Stimulated activated CD8-positive, alpha-beta memory T cell treated with anti-CD3 and anti-CD28 coated beads, Interleukin-7, amount 100 ng/mL, for 48 hours (primary cell): ENCODE measurements at places on chromosomes 2 and 18.

GRCh38 chr2:26376799-26377198 is 24.9 kb upstream of the DRC1 start:
- DNase-seq = no peak

DNA sequence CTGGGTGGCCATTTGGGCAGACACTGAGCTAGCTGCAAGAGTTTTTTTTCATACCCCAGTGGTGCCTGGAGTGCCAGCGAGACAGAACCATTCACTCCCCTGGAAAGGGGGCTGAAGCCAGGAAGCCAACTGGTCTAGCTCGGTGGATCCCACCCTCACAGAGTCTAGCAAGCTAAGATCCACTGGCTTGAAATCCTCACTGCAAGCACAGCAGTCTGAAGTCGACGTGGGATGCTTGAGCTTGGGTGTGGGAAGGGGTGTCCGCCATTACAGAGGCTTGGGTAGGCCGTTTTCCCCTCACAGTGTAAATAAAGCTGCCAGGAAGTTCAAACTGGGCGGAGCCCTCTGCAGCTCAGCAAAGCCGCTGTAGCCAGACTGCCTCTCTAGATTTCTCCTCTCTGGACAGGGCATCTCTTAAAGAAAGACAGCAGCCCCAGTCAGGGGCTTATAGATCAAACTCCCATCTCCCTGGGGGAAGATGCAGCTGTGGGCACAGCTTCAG is 69.6 kb upstream of the WDSUB1 start:
- DNase-seq = no peak

- no peak for DNase-seq
These were observed 4.7 kb upstream of the ECEL1 start for GRCh38 chr2:232492236-232492848.

DNA sequence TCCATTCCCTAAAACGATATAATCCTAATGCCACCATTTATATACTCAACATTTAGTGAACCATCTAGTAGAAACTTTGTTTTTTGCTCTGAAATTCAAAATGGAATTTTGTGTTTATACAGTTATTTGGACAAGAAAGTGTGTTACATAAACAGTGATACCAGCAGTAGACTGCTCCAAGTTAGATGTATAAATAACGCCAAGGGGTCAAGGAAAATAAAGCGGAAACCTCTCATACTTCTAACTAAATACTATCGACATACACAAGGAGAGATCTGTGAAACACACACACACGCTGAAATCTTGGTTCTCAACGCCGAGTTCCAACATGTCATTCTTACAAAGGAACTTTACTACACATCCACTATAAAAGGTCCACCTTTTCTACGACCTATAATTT is 1.2 kb downstream of the TXNL1 start:
- DNase-seq = no peak

DNA sequence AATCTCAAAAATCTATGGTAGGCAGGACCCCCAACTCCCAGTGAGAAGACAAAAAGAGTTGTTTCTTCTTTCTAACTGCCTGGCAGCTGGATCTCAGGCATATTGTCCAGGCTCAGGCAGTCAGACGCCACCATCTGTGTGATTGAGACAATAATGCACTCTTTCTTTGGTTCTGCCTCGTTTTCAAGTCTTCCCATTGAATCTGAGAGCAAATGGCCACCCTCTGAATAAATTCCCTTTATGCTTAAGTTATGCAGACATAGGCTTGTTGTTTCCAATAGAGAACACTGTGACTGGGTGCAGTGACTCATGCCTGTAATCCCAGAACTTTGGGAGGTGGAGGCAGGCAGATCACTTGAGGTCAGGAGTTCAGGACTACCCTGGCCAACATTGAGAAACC is 15.3 kb upstream of the CD207 start:
- no peak for DNase-seq

- no peak for DNase-seq
These were observed 36.2 kb downstream of the ACOXL start for GRCh38 chr2:110768591-110768990.

DNA sequence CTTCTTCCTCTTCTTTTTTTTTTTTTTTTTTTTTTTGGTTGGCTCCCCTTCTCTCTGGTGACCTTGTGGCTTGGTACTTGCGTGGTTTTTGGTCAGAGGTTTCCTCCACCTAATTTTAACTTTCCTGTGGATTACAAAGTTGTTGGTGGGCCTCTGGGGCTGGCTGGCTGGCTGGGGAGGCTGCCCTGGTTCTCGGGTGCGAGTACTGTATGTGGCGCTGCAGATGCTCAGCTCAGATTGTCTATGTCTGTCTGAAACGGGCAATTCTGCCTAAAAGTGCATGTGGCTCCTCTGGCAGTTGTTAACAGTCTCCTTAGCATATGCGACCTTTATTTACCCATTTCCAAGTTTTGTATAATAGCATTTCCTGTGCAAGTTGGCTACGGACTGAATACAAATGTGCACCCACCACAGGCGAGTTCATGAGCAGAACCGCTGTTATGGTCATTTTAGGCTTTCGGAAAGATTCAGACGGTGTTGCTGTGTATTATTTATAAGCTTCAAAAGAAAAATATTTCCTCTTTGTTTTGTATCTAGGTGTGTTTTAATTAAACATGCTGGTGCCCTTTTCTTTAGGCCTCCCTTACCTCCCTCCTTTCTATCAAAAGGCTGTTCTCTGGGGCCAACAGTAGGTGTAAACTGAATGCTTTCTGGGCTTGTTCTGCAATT is 4.4 kb downstream of the TBR1 start:
- no peak for DNase-seq
